ENCODE measurements at places on chromosomes 5 and 9.

GRCh38 chr5:76790632-76791290 is 28.1 kb upstream of the F2RL1 start:
- DNase-seq: no peak

- no peak for DNase-seq
These were observed 17.1 kb downstream of the DELE1 start for GRCh38 chr5:141940695-141941271.

GRCh38 chr5:178564811-178565550 is 25.2 kb downstream of the COL23A1 start:
- DNase-seq: no peak

- no peak for DNase-seq
These were observed 166.1 kb downstream of the BNC2 start for GRCh38 chr9:16704116-16705110.

- DNase-seq: no peak
These were observed 364.4 kb upstream of the CDH9 start for GRCh38 chr5:27402828-27403227.

Measured in activated CD4-positive, CD25-positive, alpha-beta regulatory T cell (primary cell).